Stomach (tissue), 19 donors: ENCODE measurements at places on chromosomes 3 and 15. TPM values are rescaled to one million over a fixed set of nuclear protein-coding genes. Genes with fewer than 3 reads are reported as not detected.
A peak's percentile ranks its signal among the peaks of the same experiment; 100 is the strongest.

The SCAANT1 gene
- not detected for polyA plus RNA-seq

The CCR1 gene
- polyA plus RNA-seq: 2.6 TPM

The TMED3 gene
- polyA plus RNA-seq: 93.9 TPM

The SCN5A gene
- not detected for polyA plus RNA-seq

- H3K4me1 ChIP-seq: peaks cover 5% of the 10 kb centered on the region
- H3K4me3 ChIP-seq: no peak overlapping the region
- H3K27me3 ChIP-seq: no peaks in the 10 kb centered on the region
- DNase-seq: no peak
- H3K36me3 ChIP-seq: no peaks in the 10 kb centered on the region
These were observed 151.5 kb downstream of the LRRK1 start for GRCh38 chr15:101070502-101071273.

GRCh38 chr15:88142121-88142520, 114.4 kb downstream of the NTRK3 start:
- DNase-seq: no peak
- no peaks in the 10 kb centered on the region for H3K4me1 ChIP-seq

- no peak overlapping the region for H3K4me3 ChIP-seq
- H3K27ac ChIP-seq: no peak overlapping the region
- H3K4me1 ChIP-seq: peaks cover 5% of the 10 kb centered on the region
- no peaks in the 10 kb centered on the region for H3K36me3 ChIP-seq
- no peaks in the 10 kb centered on the region for H3K27me3 ChIP-seq
These were observed 427.8 kb upstream of the C2CD4B start for GRCh38 chr15:62592920-62593319.

- H3K4me3 ChIP-seq: no peak overlapping the region
- peaks cover 7% of the 10 kb centered on the region for H3K27me3 ChIP-seq
- H3K36me3 ChIP-seq: no peaks in the 10 kb centered on the region
- no peak for DNase-seq
These were observed 210.4 kb upstream of the ARRDC4 start for GRCh38 chr15:97750060-97750459.

DNA sequence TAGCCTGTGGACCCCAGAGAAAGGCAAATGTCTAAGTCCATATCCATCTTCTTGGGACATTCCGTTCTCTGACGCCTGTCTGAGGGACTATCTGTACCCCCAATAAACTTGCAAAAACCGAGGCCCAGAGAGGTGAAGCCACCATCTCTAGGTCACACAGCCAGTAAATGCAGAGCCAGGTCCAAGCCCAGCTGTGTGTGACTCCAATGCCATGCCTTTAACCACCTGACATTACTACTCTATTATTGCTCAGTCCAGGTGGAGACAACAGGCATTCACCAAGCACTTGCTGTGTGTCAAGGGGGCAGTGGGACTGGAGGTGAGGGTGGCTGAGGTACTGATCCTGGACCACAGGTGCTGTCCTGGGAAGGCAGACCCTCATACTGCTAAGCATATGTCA, 25.4 kb downstream of the CYP8B1 start:
- no peak for DNase-seq
- H3K27ac ChIP-seq: no peak overlapping the region
- no peaks in the 10 kb centered on the region for H3K27me3 ChIP-seq
- no peak overlapping the region for H3K4me3 ChIP-seq
- no peaks in the 10 kb centered on the region for H3K4me1 ChIP-seq

- no peaks in the 10 kb centered on the region for H3K27me3 ChIP-seq
- H3K36me3 ChIP-seq: no peaks in the 10 kb centered on the region
- H3K4me1 ChIP-seq: peaks cover 92% of the 10 kb centered on the region
- peak; percentile 54 for DNase-seq
- no peak overlapping the region for H3K4me3 ChIP-seq
These were observed 50.3 kb downstream of the CHSY1 start for GRCh38 chr15:101201411-101202174.

DNA sequence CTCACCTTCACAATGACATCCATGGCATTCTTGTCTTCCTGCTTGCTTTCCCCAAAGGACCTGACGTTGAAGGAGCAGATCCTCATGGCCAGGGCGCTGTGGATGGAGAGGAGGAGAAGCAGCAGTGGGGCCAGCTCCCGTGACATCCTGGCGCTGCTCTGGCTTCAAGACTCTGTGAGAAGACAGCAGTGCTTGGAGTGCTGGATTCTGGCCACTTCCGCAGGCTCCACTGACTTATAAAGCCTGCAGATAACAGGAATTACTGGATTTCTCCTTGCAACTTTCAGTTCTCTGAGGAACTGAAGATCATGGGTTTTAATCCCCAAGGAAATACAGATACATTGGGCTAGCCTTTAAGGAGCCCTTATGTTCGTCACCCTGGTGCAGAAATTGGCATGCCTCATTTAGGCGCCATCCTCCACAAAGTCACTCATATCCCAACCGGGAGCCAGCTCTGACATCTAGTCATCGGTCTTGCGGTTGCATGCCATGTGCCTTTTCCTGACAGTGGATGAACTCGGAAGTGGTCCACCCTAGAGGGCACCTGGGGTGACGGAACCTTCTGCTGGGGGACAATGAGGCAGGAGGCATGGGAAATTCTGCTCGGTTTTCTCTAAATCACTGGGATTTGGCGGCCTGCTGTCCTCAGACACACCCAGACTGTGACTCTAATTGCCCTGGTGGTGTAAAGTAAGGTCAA, at the start of gene DNASE1L3:
Gene DNASE1L3, minus strand, starts transcription at position 212 of the 700 bp plus-strand sequence. Its CDS starts 66 bp downstream, at position 146.
- no peak within 1 kb of the TSS for H3K4me3 ChIP-seq
- DNase-seq: no peak
- no peak within 1 kb of the TSS for H3K27ac ChIP-seq
- H3K4me1 ChIP-seq: peaks cover 3% of the 10 kb centered on the region
- H3K27me3 ChIP-seq: no peaks in the 10 kb centered on the region

- H3K36me3 ChIP-seq: peaks cover 5% of the 10 kb centered on the region
- no peak overlapping the region for H3K27ac ChIP-seq
- no peaks in the 10 kb centered on the region for H3K4me1 ChIP-seq
- H3K4me3 ChIP-seq: no peak overlapping the region
- DNase-seq: peak; percentile 12
These were observed 192.7 kb downstream of the SUCLG2 start for GRCh38 chr3:67461667-67462142.

DNA sequence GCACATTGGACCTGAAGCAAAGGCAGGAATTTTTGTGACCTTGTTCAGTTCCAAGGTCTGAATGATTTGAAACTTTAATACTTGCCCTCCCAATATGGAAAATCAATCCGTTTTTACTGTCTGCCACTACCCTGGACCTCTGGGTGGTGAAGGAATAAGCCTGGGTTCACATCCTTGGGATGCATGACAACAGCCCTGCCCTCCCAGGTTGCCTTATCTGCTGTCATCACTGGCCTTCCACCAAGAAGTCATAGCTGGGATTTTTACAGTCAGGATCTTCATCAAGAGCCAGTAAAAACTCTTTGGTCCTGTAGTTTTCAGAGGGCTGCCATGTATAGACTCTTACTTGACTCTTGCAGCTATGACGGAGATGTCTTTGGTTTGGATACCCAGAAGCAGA, 128.6 kb downstream of the MYLK start:
- H3K27me3 ChIP-seq: no peaks in the 10 kb centered on the region
- no peak overlapping the region for H3K27ac ChIP-seq
- peaks cover 14% of the 10 kb centered on the region for H3K4me1 ChIP-seq
- no peak for DNase-seq
